Foreskin keratinocyte (primary cell): ENCODE measurements at places on chromosomes 16 and 17.

DNA sequence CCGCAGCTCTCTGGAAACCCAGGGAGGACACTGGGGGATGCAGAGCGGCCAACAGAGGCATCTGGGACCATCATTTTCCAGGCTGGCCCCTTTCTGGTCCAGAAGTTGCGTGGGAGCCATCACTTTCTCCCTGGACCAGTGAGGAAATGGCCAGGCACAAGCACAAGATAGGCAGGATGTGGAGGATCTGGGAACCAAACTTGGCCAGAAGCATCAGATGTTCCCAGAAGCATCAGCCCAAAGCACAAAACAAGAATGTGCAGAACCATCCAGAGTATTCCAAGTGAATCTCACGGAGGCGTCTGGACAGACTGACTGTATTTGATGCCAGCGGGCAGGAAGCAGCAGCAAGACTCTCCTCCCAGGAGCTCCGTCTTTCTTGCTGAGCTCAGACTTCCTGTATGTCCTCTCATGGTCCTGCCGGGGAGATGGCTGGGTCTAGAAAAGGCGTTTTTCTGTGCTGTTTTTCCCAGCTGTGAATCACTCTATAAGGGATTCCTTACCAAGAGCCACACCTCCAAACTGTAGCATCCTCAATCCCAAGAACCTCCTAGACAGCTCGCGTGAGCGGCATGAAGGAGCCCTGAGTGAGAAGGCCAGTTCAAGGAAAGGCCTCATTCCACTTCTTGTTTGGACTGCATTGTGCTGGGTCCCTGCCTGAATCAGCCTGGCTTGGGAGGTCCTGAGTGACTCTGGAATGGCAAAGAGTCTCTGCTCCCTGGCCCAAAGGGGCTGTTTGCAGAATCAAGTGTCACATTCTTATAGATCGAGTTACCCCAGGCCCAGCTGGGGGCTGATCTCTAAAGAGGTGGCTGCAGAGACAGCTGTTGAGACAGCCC is 49.5 kb upstream of the MTSS2 start:
- DNase-seq: no peak

GRCh38 chr17:57614742-57615141 is 130.4 kb downstream of the CCDC182 start:
- DNase-seq: no peak

- DNase-seq: no peak
Measured at GRCh38 chr16:58495521-58496331, 4.2 kb upstream of the NDRG4 start.

DNA sequence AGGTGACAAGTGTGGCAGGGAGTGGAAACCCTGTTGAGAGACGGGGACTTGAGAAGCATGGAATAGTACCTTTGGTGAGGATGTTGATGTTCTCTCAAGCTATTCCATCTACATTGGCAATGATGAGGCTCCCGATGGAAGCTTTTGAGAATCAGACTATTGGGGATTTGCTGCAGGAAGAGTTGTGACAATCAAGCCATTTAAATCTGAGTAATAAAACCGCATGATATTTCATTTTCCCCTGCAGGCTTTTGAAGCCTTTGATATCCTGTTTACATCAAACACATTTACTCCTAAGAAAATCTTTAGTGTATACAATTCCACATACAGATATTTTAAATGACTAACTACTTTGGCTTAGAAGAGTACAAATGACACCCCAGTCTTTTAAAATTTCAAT is 49.0 kb upstream of the CRYM start:
- no peak for DNase-seq

GRCh38 chr16:19185510-19185851 is 17.4 kb downstream of the SYT17 start:
- DNase-seq: no peak

DNA sequence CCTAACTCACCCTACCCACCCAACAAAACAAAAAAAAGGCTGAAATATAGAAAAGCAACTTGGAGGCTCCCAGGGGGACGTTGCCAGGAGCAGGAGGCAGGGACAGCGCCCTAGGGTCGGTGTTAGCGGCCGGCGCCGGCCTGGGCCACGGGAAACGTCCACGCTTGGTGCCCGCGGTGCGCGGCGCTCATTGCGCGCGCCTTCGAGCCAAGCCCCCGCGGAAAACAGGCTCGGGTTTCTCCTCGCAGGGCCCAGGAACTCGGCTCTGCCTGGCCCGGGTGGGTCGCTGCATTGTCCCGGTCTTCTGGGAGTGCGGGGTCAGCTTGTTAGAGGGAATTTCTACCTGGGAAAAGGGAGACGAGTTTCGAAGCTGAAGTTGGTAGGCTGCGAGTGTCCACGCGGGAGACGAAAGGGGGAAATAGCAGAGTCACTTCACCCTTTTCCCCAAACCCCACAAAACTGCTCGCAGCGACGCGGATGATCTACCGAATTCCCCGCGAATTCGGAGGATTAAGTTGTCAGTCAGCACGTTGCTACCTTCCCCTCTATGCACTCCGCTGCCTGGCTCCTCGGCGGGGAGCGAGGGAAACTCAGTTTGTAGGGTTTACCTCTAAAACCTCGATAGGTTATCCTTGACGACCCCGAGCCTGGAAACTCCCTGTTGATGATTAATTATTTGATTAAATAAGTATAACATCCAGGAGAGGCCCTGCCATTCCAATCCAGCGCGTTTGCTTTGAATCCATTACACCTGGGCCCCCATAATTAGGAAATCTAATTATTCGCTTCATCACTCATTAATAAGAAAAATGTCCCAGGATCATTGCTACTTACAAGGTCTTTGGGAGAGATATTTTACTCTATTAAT is 751 bp upstream of the FOXC2 start:
- no peak for DNase-seq

DNA sequence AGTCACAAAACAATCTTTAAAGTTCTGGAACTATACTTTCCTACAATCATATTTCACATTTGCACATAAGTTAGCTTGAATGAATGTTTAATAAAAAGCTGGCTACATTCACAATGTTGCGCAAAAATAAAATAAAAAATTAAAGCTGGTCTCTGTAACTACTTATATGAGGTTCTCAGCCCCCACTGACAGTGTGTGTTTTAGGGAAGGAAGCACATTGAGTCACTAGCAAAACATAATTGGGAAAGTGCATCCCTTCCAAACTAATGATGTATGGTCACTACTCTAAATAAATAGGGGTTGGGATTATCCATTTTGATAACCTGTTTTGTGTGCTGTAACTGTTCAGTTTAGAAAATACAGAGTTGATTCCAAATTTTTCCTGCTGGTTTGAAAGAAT is 251.9 kb downstream of the IRX3 start:
- no peak for DNase-seq

GRCh38 chr16:87203060-87203656 is 114.0 kb downstream of the C16orf95 start:
- peak; percentile 31 for DNase-seq
